ENCODE measurements at places on chromosomes 6 and 20.

DNA sequence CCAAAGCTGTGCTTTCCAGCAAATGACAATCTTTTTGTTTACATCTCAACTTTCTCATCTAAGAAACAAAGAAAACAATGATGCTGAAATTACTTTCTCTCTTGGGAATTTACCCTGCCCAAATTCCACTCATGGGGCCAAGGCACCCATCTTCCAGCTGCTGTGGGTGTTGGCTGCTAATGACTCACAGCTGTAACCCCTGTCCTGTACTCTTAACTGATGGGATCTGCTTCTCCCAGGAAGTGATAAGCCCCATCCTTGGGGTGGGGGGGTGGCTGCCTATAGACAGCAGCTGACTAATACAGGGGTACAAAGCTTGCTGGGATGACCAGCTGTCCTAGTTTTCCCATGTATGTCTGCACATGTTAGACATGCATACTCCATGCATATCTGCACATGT is 938.6 kb downstream of the C6orf118 start:
- no peak for DNase-seq

DNA sequence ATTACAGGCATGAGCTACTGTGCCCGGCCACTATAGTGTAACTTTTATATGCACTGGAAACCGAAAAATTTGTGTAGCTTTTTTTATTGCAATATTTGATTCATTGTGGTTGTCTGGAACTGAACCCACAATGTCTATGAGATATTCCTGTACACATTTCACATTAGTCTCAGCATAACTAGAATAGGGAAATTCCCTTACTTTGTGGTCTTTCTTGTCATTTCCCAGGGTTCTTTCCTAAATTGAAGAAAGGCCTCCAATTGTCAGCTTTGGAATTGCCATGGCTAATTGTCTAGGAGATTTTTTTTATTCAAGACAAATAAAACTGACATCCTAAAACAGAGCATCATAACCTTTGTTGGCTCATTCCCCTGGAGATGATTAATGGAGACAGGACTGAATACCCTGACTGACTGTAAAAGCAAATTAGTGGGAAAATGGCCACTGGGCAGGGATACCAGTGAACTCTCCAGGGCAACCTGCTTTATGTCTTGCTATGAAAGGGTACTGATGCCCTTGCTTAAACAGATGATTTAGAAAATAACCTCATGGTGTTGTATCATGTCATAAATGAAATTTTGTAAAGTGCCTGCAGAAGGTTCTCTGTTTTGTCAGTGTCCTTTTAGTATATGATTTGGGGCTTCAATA is 576.9 kb downstream of the RFPL4B start:
- no peak for DNase-seq

DNA sequence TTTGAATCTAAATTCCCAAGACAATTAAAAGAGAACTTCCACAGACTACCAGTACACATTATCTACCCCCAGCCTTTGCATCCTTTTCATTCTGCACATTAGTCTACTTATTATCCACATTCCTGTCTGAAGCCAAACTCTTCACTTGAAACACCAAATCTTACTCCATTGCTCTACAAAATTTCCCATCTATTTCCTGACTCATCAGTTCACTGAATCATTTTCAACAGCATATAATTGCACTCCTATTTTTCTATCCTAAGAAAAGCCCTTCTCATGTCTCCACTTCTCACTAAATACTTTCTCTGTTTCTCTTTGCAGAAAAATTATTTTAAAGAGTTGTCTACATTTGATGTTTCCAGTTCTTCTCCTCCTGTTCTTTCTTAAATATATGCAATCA is 239.4 kb upstream of the FERMT1 start:
- DNase-seq = no peak

- no peak for DNase-seq
Observed at GRCh38 chr20:57128044-57128757, 138.2 kb downstream of the BMP7 start.

GRCh38 chr6:21914121-21914973 is 320.8 kb downstream of the SOX4 start:
- no peak for DNase-seq

GRCh38 chr6:137227871-137228302 is 8.7 kb upstream of the IFNGR1 start:
- no peak for DNase-seq

GRCh38 chr20:39048000-39048696 is 86.0 kb downstream of the DHX35 start:
- DNase-seq = no peak

DNA sequence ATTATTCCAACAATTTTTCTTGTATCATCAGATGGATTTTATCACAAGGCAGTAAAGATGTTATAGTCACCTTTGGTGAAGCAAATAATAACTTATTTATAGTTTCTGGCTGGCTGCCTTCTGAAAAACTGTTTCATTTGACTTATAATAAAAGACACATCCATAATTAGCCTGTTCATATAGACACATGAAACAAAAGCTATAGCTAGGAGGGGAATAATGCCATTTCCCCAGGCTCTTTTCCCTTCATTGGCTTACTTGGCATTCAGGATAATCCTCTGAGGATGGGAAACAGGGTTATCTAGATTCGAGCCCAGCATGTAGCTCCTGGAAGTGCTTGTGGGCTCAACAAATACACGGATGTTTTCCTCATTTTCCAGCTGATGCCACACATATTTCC is 17.5 kb downstream of the MMP24 start:
- no peak for DNase-seq

DNA sequence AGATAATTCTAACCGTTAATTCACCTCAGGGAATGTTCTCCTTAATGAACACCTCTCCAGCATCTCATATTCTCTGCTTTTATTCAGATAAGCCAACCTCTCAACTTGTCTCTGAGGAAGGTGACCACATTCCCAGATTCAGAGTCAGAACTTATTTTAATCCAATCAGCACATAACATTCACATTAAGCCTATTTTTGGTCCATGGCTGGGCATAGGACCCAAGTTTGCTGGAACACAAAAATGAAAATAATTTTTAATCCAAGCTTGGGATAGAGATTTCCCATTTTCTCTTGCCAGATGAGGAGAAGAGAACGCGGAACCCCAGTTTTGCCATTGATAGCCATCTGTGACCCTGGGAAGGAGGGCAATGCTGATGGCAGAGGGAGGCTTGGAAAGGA is 126.5 kb downstream of the FRK start:
- DNase-seq = no peak

DNA sequence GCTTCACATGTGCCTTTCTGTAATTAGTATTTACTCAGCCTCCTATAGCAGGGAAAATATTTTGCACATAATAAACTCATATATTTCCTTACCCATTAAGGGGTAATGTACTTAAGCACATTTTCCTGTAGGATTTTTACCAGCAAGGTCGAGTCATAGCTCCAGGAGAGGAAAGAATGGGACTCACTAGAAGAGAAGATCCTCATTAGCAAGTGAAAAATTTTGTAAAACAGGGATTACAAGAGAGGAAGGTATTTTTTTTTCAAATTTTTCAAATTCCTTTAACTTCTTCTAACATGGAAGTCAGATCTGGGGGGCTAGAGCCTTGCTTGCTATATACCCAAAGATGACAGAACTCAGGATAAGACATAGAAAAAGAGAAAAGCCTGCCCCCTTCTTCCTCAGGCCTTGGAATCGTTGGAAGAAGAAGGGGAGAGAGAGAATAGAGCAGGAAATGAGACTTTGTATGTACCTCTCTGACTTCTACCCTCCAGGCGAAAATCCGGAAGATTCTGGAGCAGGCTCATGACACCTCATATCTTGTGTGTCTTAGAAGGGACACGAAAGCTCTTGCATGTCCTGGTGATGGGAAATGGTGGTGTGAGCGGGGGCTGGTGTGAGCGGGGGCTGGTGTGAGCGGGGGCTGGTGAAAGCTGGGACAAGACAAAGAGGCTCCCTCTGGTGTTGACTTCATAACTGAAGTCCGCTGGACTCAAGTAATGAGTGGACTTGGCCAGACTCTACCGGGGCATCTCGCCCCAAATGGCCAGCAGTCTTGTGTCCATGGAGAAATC is 256.9 kb upstream of the PLCB4 start:
- DNase-seq = no peak

- DNase-seq = no peak
Observed at GRCh38 chr6:16544006-16544405, 217.3 kb downstream of the ATXN1 start.

- no peak for DNase-seq
Observed at GRCh38 chr20:43545837-43546578, 12.8 kb upstream of the SGK2 start.

- no peak for DNase-seq
Observed at GRCh38 chr20:14672066-14672465, 334.7 kb upstream of the FLRT3 start.

- no peak for DNase-seq
Observed at GRCh38 chr20:2643708-2644107, 8.7 kb upstream of the NOP56 start.

- no peak for DNase-seq
Observed at GRCh38 chr20:36645353-36645752, 643 bp downstream of the SLA2 start.

- DNase-seq = no peak
Observed at GRCh38 chr6:112031960-112032359, 21.9 kb upstream of the CCN6 start.

Data from NCI-H1048 (cell line).